ENCODE measurements at places on chromosomes 1 and 21.

- no peak for DNase-seq
Measured at GRCh38 chr1:83959824-83960498, 39.0 kb downstream of the TTLL7 start.

DNA sequence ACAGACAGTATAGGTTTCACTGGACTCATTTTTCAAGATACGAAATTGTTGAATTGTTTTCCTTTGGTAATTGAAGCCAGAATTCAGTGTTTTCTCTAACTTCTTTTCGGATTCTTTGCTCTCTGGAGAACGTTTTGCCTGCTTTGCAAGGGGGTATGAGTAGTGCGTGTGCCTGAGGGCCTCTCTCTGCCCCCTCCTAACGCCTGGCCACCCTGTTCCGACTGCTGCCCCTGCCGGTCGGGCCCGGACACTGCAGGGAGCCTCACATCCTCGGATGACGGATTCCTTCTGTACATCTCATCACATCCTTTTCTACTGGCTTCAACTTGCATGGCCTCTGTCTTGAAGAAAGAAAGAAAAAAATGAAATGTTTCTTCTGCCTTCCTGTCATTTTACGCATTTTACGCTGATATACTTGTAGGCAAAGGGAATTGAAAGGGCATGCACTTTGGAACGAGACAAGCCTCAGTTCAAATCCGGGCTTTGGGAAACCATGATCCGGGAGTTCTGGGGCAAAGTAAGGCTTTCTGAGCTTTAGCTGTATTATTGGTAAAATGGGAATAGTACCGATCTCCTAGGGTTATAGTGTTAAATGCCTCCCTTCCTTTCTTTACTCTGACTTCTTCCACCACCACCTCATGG lies 65.1 kb downstream of the DISC1 start:
- DNase-seq = no peak

GRCh38 chr1:88787023-88787903 lies 103.2 kb downstream of the PKN2 start:
- no peak for DNase-seq

- DNase-seq = no peak
Measured at GRCh38 chr1:240739754-240740153, 127.8 kb upstream of the GREM2 start.

DNA sequence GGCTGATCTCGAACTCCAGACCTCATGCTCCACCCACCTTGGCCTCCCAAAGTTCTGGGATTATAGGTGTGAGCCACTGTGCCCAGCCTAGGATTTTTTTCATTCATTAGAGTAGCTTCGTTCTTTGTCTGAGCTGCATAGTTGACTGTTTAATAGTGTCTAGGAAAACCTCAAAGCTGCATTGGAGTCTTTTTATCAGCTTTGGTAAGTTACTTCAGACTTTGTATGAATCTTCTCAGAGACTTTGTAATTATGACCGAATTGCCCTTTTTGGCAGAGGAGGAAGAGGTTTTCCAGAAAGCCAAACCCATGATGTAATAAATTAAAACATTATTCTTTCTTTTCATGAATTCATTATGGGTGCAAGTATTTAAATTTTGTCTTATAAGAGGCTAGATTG lies 5.1 kb downstream of the DNAJB4 start:
- DNase-seq = no peak

DNA sequence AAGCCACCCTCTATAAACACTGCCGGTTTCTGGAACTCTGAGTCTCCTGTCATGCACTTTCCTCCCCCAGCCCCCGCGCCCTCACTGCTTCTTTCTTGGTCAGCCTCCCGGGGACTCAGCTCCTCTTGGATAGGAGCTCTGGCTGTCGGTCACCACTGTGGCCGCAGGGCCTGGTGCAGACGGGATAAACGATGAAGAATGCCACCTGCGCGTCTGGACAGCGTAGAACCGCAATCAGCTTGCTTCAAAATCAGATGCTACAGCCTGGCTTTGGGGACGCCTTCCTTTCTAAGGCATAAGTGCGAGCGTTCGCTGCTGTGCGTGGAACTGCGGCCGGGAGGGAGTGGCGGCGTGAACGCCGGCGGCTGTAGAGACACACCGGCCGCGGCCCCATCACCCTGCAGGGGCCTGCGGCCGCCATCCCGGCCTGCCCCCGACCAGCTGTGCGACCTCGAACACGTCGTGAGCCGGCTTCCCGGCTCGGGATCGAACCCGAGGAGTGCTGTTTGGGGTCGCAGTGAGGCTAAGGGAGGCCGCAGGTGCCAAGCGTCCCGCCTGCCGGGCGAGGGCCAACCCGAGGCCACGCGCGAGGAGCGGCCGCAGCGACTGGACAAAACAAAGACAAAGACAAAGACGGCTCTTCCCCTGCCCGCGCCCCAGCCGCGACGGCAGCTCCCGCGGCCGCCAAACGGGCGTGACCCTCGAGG lies 688 bp downstream of the PTTG1IP start:
- no peak for DNase-seq

GRCh38 chr1:90262286-90262685 lies 267.4 kb downstream of the ZNF326 start:
- no peak for DNase-seq

- DNase-seq = no peak
Measured at GRCh38 chr1:15305468-15305770, 58.4 kb downstream of the FHAD1 start.

DNA sequence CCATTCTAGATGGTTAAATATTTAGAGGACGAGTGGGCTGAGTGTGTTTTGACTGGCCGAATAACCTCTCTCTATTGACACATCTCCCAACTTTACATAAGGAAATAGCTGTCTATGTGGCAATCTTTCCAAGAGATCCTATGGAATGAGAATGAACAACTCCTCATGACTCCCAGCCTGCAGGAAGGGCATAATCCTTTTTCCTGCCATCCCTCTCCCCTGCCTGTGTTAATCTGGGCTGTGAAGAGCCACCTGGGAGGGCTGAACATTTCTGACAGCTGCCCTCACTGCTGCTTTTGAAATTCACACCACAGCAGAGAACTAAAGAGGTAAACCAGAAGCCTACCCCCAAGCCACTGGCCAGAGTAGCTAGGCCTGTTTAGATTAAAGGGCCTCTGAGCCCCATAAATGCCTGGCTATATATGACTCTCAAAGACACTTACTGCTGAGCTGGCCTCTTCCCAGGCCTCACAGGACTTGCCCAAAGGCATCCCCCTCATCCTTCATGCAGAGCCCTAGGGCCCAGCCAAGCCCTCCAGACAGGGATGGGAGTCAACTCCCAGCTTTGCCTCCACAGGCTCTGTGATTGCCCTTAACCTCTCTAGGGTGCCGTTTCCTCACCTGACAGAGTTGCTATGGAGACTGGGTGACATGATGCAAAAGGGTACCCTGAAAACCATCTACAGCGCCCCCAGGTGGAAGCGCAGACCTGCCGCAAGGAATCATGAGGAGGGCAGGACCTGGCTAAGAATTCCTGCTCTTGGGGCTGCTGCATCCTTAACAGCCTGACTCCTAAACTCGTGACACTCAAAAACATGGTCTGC lies 42.0 kb upstream of the LDLRAP1 start:
- no peak for DNase-seq

Measured in stimulated activated CD8-positive, alpha-beta memory T cell treated with anti-CD3 and anti-CD28 coated beads, Interleukin-15, amount 100 ng/mL, for 4 hours (primary cell).